ENCODE measurements at places on chromosomes 4 and X. TPM values are rescaled to one million over a fixed set of nuclear protein-coding genes. Genes with fewer than 3 reads are reported as not detected.

The FSTL5 gene
- total RNA-seq: 0.14 TPM

The RUFY3 gene
- total RNA-seq: 12.0 TPM

The CXCL5 gene
- total RNA-seq: not detected

The SLC25A53 gene
- 4.4 TPM for total RNA-seq

The ARR3 gene
- not detected for total RNA-seq

The RBM46 gene
- total RNA-seq: not detected

The FAAH2 gene
- not detected for total RNA-seq

The IQCM gene
- not detected for total RNA-seq

The C1QTNF7 gene
- total RNA-seq: not detected

The ZNF711 gene
- total RNA-seq: 7.2 TPM

The DUSP21 gene
- total RNA-seq: not detected

The ARMCX1 gene
- 24.4 TPM for total RNA-seq

The USP17L25 gene
- not detected for total RNA-seq

The NKX6-1 gene
- total RNA-seq: 0.50 TPM

The GPC4 gene
- 2.4 TPM for total RNA-seq

The CYLC1 gene
- not detected for total RNA-seq

Measured in H4 (cell line).